Suppressor macrophage (primary cell): ENCODE measurements at places on chromosomes 11 and 22.

DNA sequence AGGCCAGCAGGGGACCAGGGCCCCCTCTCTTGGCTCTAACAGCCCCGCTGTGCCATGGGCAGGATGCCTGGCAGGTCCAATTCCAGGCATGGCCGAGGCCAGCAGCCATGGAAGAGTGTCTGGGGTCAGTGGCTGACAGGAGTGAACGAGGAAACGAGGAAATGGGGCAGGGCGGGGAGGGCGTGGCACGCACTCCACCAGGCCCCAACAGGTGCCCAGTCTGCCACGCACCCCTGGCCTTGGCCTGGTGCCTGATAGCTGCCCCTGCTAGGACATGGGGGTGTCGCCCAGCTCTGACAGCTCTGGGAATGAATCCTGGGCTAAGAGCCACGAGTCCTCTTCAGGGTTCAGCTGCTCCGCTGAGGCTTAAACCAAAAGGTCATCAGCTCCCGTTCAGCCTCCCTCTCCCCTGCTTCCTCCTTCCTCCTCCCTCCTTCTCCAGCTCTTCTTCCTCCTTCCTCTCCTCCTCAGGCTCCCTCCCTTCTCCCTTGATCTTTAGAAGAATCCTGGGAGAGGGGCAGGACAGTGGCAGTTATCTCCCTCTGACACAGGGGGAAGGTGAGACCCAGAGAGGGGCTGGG, 11.5 kb upstream of the TBC1D22A start:
- DNase-seq, result peak; percentile 48

DNA sequence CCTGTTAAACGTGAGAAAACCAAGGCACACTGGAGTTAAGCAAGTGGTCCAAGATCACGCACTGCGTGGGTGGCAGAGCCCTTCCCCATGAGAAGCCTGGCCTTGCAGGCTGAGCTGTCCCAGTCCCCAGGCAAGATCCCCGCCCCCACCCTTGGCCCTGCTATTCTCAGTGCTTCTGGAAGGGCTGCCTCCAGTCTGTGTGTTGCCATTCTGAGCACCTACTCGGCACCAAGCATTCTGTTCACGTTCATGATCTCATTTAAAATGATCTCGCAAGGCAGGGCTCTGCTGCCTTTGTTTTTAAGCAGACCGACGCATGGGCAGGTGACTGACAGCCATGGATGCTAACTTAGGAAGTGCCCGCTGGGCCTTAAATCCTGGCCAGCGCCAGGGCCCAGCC, 62.8 kb downstream of the PHF21B start:
- no peak for DNase-seq

- peak; percentile 86 for DNase-seq
Observed at GRCh38 chr11:67213178-67213621, 53.1 kb upstream of the GRK2 start.

DNA sequence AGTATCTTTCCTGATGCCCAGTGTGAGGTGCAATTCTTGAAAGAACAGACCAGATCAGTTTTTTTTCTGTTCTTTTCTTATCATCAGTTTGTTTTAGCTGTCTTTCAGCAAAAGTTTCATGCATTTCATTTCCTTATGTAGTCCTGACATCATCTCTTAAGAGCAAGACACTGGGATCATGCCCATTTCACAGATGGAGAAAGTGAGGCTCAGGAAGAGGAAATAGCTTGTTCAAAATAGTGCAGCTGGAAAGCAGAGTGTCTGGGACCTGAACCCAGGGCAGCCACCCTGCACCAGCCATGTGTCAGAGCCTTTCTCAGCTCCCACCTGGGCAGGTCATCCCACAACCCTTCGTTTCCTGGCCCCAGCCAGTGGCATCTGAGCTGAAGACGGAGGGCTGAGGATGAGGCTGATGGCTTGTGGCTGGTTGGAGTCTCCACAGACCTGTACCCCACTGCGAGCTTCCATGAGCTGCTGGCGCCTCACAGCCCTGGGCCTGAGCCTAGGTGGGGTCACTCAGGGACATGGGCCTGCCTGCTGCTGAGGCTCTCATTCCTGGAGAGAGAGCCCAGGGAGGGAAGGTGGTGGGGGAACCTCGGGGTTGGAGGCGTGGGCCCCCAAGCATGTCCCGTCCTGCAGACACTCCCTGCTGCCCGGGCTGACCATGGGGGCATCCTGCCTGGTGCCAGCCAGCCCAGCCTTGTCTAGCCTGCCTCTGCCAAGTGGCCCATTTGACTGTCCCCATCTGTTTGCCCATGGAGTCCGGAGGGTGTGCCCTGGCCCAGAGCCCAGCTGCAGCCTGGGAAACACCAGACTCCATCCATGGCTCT, 61.8 kb downstream of the SMIM38 start:
- DNase-seq, result no peak

- DNase-seq, result no peak
Observed at GRCh38 chr22:47059701-47060161, 297.3 kb downstream of the TBC1D22A start.

- DNase-seq, result no peak
Observed at GRCh38 chr22:24968066-24968561, 15.6 kb downstream of the KIAA1671 start.

DNA sequence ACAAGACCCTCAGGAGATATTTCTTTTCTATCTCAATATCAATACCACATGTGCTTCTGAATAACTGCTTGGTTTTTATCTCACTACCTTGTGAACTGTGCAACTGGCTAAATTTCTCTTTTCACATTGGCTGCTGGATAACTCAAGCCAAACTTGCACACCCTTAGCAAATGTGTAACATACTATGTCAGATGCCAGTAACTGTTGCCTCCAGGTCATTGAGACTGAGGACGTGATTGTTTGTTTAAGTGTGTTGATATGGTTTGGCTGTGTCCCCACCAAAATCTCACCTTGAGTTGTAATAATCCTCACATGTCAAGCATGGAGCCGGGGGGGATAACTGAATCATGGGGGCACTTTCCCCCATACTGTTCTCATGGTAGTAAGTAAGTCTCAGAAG, 90.2 kb upstream of the LIN7C start:
- DNase-seq, result no peak

- no peak for DNase-seq
Observed at GRCh38 chr11:21582791-21583190, 610.1 kb upstream of the ANO5 start.

GRCh38 chr11:12397931-12398334, 20.6 kb downstream of the PARVA start:
- DNase-seq, result no peak

- DNase-seq, result no peak
Observed at GRCh38 chr11:114192841-114193389, 103.3 kb upstream of the NNMT start.

GRCh38 chr22:24518771-24519485, 23.8 kb downstream of the UPB1 start:
- no peak for DNase-seq

DNA sequence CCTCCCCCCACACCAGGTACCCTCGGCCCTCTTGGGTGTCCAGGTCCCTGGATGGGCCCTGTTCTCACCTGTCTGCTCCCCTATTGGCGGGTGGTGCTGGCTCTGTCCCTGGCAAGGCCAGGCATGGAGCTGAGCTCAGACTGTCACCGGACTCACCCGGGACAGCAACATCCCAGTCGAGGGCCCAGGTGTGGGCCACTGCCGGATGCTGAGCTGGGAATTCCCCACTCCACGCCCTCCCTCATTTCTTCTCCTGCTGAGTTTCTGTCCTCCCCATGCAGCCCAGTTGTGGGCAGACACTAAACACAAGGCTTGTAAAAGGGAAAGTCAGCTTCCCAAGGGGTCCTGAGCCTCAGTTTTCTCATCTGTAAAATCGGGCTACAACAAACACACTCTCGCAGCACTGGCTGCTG, 2.0 kb upstream of the AP5B1 start:
- DNase-seq, result no peak

DNA sequence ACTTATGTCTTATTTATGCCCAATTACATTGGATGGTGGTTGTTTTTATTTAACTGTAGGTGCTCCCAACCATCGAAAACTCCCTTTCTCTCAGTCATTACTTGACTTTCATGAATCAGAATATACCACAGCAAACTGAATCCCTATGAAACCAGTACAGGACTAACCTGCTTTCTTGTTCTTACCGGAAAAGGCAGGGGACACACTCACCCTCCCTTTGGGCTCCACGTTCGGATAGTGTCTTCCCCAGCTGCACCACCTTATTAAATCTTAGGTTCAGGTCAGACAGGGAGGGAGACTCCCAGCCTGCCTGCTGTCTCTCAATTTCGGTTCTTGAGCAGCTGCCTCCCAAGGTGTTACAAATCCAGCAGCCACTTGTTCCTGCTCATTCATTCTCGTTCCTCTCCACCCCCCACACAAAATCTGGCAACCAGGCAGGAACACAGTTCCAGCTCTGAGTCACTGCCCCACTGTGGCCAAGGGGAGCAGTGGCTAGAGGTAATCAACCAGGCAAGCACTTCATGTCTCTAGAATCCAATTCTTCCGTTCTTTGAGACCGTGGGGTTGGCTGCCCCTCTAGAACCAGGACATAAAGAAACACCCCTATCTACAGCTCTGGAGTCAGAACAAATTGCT, 133.0 kb downstream of the PLEKHA7 start:
- DNase-seq, result peak; percentile 45

- DNase-seq, result no peak
Observed at GRCh38 chr11:78031629-78032028, 8.6 kb upstream of the KCTD14 start.

GRCh38 chr22:23518376-23519187, 61.5 kb downstream of the IGLL1 start:
- DNase-seq, result no peak

- no peak for DNase-seq
Observed at GRCh38 chr11:74577624-74578396, 14.6 kb upstream of the POLD3 start.

DNA sequence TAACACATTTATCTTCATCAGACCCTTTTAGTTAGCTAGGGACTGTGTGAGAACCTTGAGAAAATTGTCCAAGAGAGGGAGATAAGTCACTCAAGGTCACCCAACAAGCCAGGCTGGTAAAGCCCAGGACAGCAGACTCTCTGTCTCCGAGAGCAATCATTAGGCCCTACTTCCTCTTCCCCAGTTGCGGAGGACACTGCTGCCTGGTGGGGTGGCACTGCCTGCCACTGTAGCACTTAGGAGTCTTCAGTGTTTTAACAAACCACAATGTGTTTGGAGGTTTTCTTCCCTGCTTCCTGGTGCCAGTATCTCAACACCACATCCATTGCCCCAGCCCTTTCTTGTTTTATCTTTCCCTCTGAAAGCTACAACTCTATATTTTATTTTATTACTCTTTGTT, 132.1 kb upstream of the LDLRAD3 start:
- peak; percentile 24 for DNase-seq
